ENCODE measurements at places on chromosomes 16 and 17.
A peak's percentile ranks its signal among the peaks of the same experiment; 100 is the strongest.

- no peak for DNase-seq
These were observed 30.9 kb upstream of the SLC25A19 start for GRCh38 chr17:75319904-75320691.

DNA sequence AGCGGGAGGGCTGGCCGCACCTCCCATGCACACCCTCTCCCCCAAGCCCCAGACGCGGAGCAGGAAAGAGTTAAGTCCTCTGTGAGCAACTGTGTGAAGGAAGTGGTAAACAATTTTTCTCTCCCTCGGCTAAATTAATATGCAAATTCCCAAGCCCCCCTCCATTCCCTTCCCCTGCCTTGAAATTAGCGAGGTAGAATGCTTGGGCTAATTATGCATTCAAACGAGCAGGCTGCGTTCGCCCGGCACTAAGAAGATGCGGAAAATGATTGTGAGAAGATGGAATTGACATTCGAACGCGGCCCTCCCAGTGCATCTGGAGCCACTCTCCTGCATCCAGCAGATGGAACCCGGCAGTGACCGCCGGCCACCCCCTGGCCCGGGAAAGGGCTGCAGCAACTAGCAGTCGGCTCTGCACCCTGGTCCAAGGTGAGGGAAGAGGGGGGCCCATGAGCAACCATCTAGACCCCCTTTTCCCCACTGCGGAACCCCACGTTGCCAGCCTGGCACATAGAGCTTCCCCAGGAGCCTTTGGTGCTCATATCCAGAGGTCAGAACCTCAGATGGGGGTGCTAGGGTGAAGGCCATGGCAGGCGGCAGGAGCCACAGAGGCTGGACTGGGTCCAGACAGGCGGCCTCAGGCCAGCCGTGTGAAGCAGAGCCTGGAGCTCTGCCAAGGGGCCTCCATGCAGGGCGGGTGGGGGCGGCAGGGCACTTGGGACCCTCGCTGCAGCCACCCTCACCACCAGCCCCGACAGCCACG is 49.1 kb upstream of the ACSF3 start:
- no peak for DNase-seq

- no peak for DNase-seq
These were observed 162.6 kb upstream of the PLCG2 start for GRCh38 chr16:81616321-81617020.

- DNase-seq: no peak
These were observed 704.1 kb downstream of the CDH11 start for GRCh38 chr16:64417711-64418227.

DNA sequence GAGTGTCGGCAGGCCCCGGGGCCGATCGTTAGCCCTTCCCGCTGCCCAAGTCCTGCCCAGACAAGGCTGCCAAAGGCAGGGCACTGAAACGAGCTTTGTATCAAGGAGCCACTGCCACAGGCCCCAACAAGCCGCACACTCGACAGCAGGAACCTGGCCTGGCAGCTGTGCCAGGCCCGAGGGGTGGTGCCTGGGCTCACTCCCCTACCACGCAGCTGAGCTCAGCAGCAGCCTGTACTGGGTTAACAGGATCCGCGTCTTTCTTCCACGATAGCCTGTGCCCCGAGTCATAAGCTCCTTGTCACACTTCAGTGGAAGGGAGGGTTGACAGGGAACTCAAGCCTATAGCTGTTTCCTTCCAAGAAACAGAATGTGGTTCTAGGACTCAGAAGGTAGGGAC is 87.9 kb downstream of the ABR start:
- DNase-seq: no peak

GRCh38 chr17:74192950-74193781 is 10.3 kb upstream of the RPL38 start:
- no peak for DNase-seq

- DNase-seq: no peak
These were observed 33.7 kb upstream of the CIBAR2 start for GRCh38 chr16:85145734-85146531.

DNA sequence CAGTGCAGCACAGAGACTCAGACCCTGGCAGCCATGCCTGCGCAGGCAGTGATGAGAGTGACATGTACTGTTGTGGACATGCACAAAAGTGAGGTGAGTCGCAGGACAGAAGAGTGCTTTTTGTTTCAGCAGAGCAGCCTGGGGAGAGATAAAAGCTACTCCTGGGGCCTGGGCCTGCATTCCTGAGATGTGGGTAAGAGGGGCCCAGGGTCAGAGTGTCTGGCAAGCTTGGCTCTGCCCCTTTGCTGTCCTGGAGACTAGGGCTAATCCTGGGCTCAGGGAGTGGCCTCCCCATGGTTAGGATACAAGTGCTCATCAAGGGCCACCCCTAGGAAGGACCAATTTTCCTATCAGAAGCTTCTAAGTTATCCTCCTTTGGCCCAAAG is 4.8 kb upstream of the ERBB2 start:
- DNase-seq: no peak

DNA sequence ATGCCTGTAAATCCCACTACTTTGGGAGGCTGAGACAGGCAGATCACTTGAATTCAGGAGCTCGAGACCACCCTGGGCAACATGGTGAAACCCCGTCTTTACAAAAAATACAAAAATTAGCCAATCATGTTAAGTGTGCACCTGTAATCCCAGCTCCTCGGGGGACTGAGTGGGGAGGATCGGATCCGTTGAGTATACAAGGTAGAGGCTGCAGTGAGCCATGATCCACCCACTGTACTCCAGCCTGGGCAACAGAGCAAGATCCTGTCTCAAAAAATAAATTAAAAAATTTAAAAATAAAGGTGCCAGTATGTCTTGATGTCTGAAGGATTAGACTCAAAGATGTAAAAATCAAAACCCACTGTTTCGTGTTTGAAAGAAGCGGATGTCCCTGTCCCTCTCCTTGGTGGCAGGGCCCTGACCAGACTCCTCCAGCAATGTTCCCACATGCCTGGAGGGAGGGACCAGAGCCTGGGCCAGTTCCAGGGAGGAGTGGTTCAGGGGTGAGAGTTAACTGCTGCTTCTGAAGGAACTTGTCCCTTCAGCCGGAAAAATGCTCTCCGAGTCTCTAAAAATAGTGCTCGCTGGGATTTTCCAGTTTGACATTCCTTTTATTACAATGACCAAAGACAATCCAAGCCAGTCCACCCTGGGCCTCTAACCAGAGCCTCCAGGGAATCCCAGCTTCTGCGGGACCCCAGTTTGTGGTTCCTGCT is 9.4 kb upstream of the CMTM4 start:
- DNase-seq: no peak

DNA sequence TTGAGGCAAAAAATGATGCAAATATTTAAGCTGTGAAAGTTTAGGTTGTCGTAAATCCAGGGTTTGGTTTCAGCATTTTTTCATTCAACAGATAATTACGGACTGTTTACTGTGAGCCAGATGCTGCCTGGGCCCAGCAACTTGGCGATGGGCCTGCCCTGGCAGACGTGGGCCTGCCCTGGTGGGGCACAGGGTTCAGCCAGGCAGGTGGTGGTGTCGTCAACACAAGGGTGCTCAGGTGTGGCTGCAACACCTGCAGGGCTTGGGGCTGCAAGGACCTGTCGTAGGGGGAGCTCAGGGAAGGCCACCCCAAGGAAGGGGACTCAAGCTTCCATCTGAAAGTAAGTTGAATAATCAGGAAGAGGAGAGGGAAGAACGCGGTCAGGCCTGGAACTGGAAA is 15.1 kb downstream of the ZC3H18 start:
- no peak for DNase-seq

GRCh38 chr16:51538707-51539498 is 387.8 kb upstream of the SALL1 start:
- peak; percentile 88 for DNase-seq

DNA sequence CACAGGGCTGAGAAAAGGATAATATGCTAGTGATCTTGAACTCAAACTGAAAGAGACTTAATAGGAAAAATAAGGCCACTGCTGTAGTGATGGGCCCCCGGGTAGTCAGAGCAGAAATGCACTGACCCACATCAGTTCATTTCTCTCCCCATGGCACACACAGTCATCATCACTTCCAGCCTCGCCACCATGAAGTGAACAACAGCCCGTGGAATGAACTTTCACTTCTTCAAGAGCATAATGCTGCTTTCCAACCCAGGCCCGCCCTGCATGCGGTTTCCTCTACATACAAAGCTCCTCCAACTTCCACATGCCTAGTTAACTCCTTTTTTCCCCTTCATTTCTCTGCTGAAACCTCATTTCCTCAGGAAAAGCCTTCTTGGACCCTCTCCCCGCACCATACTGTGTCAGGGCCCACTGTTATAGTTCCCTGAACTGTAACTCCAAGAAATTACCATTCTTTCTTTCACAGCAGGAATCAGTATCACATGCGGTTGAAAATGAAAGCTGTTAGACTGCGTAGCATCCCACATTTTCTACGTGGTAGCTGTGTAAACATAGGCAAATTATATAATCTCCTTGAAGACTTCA is 65.8 kb upstream of the SMIM36 start:
- DNase-seq: peak; percentile 21

- DNase-seq: no peak
These were observed 26.3 kb downstream of the MPG start for GRCh38 chr16:104355-104754.

GRCh38 chr16:75089486-75090202 is 26.9 kb downstream of the LDHD start:
- DNase-seq: no peak

DNA sequence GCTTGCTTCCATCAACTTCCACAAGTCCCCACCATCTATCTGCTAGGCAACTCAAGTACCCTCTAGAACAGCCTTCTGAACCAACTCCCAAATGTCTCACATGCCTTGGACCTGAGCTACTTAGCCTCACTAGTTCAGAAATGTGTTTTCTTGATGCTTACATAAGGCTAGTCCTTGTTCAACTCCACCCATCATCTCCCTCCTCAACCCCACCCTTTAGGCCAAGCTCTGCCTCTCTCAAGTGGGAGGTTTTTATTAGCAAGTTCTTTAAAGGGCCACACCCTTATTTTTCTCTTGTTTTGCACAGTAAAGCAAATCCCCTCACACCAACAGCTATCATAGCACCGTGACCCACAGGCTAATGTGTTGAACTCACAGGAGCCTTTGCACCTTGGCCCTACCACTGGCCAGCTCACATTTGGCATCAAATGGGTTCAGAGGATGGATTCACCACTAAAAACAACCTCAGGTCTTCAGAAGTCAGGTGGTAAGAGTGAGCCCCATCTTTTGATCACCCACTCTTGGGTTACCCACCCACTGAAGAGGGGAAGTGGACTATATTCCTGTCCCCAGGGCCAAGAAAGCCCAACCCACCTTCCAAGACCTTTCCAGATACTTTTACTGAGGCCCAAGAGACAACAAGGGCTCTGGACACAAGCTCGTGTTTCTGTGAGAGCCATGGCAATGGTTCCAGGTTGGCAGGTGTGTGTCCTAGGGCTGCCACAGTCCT is 12.2 kb downstream of the PIK3R5 start:
- no peak for DNase-seq

- peak; percentile 47 for DNase-seq
These were observed 4.7 kb upstream of the PRKAR1A start for GRCh38 chr17:68507576-68507975.

GRCh38 chr17:49488612-49489011 is 6.5 kb upstream of the NGFR start:
- DNase-seq: no peak

Measured in COLO829 (cell line).